Effector CD8-positive, alpha-beta T cell (primary cell): ENCODE measurements at places on chromosomes 4 and X.

GRCh38 chr4:33493231-33493630 is 2751.1 kb downstream of the ARAP2 start:
- DNase-seq, result no peak

DNA sequence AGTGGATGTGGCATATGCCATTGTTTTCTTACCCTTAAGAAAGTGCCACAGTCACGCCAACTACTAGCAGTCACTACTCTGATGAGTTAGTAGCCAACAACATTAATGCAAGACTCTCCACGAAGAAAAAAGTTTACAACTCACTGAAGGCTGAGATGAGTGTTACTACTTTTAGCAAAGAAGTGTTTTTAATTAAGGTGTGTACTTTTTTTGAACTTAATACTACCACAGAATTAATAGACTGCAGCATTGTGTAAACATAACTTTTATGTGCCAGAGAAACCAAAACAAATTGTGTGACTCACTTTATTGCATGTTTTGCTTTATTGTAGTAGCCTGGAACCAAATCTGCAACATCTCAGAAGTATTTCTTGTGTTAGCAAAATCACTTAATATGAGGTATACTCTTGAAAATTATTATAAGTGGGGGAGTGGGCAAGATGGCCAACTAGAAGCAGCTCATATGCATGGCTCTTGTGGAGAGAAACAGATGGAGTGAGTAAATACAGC is 2.2 kb upstream of the UGT2B4 start:
- no peak for DNase-seq

DNA sequence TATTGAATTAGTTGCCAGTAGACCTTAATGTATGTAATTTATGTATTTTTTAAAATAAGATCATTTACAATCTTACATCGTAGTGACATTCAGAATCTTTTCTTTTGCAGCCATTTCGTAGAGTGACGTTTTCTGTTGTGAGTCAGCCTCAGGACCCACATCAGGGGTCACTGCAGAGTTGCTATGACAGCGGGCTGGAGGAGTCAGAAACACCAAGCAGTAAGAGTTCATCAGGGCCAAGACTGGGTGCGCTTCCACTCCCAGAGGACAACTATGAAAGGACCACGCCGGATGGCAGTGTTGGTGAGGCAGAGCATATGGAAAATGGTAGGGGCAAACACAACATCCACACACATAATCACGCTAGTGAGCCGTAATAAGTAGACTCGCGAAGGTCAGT is 199.9 kb downstream of the PCDH7 start:
- DNase-seq, result no peak

DNA sequence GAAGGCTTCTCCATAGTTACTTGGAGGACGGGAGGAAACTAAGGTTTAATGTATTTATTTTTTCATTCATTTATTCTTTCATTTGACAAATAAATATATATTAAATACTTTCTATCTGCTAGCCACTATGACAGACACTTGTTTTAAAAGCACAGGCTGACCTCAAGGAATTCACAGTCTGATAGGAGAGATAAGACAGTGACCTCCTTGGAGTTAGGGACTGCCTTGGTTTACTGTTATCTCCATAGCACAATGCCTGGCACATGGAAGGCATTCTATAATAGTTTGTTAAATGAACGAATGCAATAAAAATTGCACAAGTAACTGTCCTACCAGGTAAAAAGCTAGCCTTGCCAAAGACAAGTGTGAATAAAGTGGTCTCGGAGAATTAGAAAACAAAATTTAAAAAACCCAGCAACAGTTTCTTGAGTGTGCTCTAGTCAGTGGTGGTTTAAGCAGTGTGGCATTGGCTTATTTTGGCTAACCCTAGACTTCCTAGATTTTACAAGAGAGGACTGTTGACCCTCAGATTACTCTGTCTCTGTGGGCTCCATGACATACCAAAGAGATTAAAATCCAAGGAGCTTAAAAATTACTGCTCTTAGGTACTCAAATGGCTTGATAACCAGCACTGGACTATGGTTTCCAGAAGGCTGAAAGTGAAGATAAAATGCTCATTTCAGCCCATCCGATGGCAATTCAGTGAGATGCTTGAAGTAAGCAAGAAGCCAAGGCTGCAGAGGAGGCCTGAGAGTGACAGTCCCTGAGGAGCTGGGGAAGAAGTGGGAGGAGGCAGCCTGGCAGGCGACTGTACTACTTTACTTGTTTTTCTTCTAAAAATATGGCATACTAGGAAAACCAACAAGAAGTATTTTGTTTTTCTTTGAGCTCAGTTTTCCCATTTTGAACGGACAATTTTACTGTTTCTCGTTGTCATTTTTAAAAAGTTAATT is 9.6 kb downstream of the AFP start:
- DNase-seq, result no peak

GRCh38 chrX:155216940-155217440 is 730 bp downstream of the VBP1 start:
- DNase-seq, result no peak

DNA sequence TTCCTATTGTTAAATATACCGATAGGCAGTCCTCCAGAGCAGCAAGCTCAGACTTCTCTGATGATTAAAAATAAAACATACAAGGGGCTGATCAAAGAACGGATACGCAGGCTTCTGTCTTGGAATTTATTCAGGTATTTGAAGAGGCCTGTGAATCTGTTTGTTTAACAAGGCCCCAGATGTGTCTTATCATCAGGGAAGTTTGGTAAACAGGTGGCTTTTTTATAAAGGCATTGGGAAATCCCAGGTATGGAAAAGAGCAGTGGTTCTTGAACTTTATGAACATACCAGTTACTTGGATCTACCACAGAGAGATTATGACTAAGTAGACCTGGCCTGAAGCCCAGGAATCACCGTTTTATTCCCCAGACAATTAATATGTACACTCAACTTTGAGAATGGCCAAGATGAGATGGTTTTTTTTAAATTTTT is 47.9 kb downstream of the SOWAHB start:
- DNase-seq, result no peak

DNA sequence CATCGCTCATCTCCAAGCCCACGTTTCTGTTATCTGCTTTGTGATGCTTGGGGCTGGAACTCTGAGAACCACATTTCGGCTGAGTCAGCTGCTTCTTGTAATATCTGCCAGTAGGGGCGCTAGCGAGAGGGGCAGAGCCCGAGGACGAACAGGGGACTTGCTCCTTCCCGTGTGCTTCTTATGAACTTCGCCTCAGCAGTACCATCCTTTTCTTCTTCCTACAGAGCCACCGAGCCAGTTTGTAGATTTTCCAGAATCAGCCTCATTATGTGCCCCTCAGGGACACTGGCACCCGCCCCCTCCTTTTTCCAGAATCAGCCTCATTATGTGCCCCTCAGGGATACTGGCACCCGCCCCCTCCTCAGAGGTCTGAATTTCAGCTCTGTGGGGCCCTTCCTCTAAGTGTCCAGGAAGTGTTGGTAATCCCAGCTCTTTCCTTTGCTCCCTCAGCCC is 441.7 kb upstream of the RASGEF1B start:
- DNase-seq, result peak; percentile 32

DNA sequence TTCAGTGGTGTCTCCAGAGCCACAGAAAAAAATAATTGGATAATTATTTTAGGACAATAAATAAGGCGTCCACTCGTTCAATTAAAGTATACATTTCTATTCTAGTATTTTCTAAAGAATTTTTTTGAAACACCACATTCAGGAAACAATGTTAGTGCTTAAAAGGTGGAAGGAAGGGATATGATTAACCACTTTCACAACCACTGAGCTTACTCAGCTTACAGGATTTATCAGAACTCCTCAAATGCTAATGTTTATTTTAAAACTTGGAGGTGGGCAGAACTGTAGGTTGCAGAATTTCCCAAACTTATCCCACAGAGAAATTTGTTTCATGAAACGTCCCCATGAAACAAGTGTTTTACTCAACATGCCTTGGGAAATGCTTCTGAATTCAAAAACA is 54.3 kb upstream of the MAGEB2 start:
- no peak for DNase-seq

GRCh38 chr4:169106696-169107229 is 96.7 kb upstream of the CBR4 start:
- no peak for DNase-seq

DNA sequence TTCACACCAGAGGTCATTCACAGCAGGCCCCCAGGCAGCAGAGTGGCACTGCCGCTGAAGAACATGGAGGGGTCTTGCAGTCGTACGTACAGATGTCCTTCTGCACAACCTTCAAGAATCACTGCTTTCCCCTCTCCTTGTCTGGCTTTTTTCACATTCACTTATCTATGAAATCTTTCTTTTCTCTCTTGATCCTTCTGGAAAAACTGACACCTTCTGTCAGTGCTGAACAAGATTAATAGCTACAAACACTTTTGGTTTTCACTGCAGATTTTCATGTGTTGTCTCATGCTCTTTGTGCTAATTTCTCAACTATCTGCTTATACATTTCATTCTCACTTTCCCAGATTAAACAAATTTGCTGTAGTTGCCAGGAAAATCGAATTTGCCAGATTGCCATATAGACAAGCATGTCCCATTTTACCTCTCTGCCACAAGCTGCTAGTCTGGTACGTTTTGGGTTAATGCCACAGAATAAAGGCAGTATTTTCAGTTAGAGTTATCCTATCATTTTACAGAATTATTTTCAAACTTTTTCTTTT is 83.1 kb downstream of the RPS3A start:
- DNase-seq, result no peak

DNA sequence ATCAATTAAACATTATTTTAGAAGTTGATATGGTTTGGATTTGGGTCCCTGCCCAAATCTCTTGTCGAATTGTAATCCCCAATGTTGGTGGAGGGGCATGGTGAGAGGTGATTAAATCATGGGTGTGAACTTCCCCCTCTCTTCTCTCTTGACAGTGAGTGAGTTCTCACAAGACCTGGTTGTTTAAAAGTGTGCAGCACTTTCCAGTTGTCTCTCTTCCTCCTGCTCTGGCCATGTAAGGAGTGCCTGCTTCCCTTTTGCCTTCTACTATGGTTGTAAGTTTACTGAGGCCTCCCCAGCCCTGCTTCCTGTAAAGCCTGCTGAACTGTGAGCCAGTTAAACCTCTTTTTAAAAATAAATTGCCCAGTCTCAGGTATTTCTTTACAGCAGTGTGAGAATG is 141.4 kb downstream of the GALNTL6 start:
- no peak for DNase-seq

GRCh38 chrX:86370927-86371326 is 222.7 kb downstream of the DACH2 start:
- DNase-seq, result no peak
